ENCODE measurements at places on chromosomes 5 and 9. TPM values are rescaled to one million over a fixed set of nuclear protein-coding genes. Genes with fewer than 3 reads are reported as not detected.

SPATA31C1 gene
- not detected for polyA plus RNA-seq

ENG gene
- polyA plus RNA-seq, result 107 TPM

MLANA gene
- not detected for polyA plus RNA-seq

TAF11L10 gene
- polyA plus RNA-seq, result not detected

ZNF483 gene
- 0.34 TPM for polyA plus RNA-seq

LEAP2 gene
- 1.1 TPM for polyA plus RNA-seq

SPINK5 gene
- 0.41 TPM for polyA plus RNA-seq

ANGPTL2 gene
- polyA plus RNA-seq, result 4.2 TPM

TCERG1 gene
- polyA plus RNA-seq, result 19.0 TPM

TAF1L gene
- not detected for polyA plus RNA-seq

UBAC1 gene
- 28.4 TPM for polyA plus RNA-seq

PCDHA13 gene
- polyA plus RNA-seq, result 0.25 TPM

PIP5K1B gene
- 0.67 TPM for polyA plus RNA-seq

CTSV gene
- 0.34 TPM for polyA plus RNA-seq
